CD4-positive, alpha-beta T cell treated with Interleukin-17A for 1 hour (primary cell): ENCODE measurements at places on chromosomes 5 and 9.
A peak's percentile ranks its signal among the peaks of the same experiment; 100 is the strongest.

DNA sequence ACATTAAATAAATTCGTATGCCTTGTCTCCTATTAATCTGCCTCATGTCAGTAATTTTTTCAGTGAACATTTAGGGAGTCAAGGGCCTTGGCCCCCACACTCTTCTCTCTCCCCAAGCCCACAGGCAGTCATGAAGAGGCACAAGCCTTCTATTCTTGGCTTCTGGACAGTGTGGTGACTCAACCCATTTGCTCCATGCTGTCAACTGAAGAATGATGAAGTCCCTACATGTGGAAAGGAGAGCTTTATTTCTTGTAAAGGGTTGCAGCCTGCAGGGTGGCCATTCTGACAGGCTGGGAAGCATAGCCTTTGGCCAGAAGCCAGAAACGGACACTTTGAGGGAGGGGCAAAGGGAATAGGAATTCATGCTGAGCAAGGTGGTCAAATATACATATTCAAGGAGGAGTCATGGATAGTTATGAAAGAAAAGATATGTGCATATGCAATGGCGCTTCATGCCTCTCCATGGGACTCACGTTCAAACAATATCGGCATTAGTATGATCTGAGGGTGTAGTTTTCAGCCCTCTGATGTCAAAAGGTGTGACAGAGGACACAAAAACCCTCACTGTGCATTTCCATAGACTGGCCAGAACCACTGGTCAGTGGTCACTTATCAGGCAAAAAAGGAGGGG lies 31.3 kb downstream of the ANKRA2 start:
- DNase-seq = no peak

- DNase-seq = no peak
These were observed 283.2 kb upstream of the TMEM161B start for GRCh38 chr5:88551724-88552345.

GRCh38 chr5:135913713-135914626 lies 18.3 kb upstream of the IL9 start:
- DNase-seq = no peak

GRCh38 chr5:96952118-96952750 lies 16.4 kb downstream of the LNPEP start:
- no peak for DNase-seq

GRCh38 chr9:36204906-36205547 lies 14.3 kb downstream of the CLTA start:
- no peak for DNase-seq

GRCh38 chr5:1103093-1103492 lies 8.8 kb downstream of the SLC12A7 start:
- no peak for DNase-seq

- DNase-seq = no peak
These were observed 82.4 kb downstream of the PCSK1 start for GRCh38 chr5:96350678-96351077.

DNA sequence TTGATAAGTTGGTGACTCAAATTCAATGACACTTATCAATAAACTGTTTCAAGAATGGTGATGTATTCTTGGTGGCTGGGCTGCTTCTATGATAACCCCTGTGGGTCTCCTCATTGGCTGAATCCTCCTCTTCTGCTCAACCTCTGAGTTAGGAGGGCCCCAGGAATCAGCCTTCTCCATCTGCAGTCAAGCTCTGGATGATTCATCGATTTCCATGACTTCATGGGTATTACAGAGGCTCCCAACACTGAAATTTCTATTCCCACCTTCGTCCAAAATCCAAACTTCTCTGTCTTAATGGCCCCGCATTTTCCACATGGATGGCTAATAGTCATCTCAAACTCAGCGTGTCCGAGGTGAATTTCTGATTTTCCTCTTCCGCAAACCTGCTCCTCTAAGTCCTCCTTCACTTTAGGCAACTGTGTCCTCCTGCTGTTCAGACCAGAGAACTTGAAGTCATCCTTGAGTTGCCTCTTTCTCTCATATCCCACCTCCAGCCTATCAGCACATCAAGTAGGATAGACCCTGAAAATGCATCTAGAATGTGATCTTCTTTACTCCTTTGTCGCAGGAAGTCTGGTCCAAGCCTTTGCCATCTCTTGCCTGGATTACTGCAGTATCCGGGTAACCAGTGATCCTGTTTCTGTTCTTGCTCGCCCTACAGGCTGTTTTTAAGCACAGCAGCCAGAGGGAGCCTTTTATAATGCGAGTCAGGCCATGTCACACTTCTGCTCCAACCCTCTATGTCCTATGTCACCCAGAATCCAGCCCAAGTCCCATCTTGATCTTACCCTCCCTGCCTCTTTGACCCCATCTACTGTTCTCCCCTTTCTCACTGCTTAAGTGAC lies 41.4 kb upstream of the IL7R start:
- DNase-seq = peak; percentile 74
